ENCODE measurements at places on chromosomes 6 and 20. TPM values are rescaled to one million over a fixed set of nuclear protein-coding genes. Genes with fewer than 3 reads are reported as not detected.

The SAMD5 gene
- total RNA-seq: 1.0 TPM

The TAF11 gene
- 16.9 TPM for total RNA-seq

The IP6K3 gene
- not detected for total RNA-seq

DNA sequence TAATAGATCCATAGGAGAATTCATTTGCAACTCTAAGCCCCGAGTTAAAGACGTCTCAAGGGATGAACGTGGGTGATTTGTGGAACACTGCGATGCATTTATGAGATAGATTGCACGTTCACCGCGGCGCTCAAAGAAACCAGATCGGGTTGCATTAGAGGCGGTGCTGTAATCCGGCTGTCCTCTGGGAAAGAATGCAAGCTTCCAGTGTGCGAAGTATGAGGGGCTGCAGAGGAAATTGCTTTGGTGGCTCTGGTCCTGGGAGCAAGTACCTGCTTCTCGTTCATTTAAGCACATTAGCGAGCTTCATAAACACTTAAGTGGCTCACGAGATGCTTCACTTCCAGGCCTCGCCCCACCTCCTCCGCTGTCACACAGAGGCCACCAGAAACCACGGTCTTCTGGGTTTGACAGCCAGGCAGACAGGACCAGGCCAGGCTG is 182.3 kb downstream of the CDH4 start:
- H3K27me3 ChIP-seq: peaks cover 30% of the 10 kb centered on the region
- DNase-seq: no peak
- H3K4me3 ChIP-seq: no peak overlapping the region
- no peaks in the 10 kb centered on the region for H3K4me1 ChIP-seq

GRCh38 chr6:130409418-130410100 is 43.7 kb downstream of the TMEM200A start:
- no peaks in the 10 kb centered on the region for H3K27me3 ChIP-seq
- no peak for DNase-seq
- H3K4me1 ChIP-seq: no peaks in the 10 kb centered on the region
- no peaks in the 10 kb centered on the region for H3K36me3 ChIP-seq

DNA sequence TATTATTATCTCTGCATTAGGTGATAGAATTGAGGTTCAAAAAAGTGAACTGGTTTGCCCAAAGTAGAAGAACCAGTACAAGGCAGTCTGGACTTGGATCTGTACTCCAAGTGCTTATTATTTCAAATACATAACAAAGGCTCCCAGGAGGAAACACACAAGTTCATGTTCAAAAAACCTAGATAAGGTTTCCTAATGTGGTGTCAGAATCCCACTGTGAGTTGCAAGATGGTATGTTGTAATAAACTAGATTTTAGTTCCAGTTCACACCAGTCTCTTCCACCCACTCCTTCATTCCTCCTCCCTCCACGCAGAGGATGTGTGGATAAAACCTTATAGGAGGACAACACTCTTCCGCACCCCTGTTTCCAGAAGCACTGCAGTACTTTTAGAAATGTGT is 42.8 kb downstream of the KIAA0319 start:
- H3K27ac ChIP-seq: no peak overlapping the region
- no peak overlapping the region for H3K4me3 ChIP-seq
- no peaks in the 10 kb centered on the region for H3K4me1 ChIP-seq
- no peaks in the 10 kb centered on the region for H3K36me3 ChIP-seq
- no peak for DNase-seq

- H3K36me3 ChIP-seq: no peaks in the 10 kb centered on the region
- no peak for DNase-seq
- no peaks in the 10 kb centered on the region for H3K4me1 ChIP-seq
Measured at GRCh38 chr20:58956078-58956477, 25.0 kb upstream of the NELFCD start.

The LAMA5 gene
- total RNA-seq: 200 TPM

DNA sequence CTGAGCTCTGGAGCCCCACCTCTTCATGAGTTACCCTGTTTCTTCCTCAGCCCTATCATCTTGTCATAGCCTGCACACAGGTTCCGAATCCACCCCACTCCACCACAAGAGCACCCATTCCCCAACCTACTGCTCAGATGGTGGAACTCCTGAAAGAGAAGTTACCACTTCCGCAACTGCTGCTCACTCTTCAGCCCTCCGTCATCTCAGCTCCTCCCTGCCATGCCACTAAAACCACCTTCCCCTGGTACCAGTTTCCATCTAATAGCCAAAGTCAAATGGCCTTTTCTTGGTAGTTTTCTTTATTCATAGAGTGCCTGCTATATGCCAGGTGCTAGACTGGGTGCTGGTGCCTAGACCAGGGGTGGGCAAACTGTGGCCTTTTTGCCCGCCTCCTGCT is 3.9 kb downstream of the RAB22A start:
- H3K4me1 ChIP-seq: peaks cover 27% of the 10 kb centered on the region
- H3K4me3 ChIP-seq: no peak overlapping the region

DNA sequence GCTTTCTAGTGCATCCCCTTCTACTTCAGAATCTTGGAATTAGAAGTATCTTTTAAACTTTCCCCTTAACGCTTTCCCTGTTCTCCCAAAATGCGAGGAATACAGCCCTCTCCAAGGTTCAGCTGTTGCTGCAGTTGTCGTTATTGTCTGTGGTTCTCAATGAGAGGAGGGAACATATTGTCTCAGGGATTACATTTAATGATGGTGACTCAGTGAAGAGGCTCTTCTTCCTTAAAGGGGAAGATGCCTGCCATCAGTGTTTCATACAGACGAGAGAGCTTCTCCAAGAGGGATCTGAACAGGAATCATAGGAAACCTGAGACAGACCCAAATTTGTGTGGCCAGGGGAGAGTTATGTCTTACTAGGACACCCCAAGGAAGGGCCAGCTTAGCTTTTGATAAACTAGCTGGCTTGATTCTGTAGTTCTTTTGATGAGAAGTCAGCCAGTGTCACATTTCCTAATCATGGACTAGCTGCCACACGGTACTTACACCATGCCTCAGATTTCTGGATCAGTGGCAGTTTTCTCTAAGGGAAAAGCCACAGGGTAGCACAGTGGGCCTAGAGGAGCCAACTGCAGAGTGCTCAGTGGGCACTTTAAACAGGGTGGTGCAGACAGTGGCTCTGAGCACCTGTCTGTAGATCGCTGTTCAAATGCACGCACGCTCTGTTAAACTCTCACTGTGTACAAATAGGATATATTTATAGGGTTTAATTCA is 59.7 kb upstream of the TMEM181 start:
- H3K36me3 ChIP-seq: peaks cover 64% of the 10 kb centered on the region
- no peak for DNase-seq
- H3K27ac ChIP-seq: no peak overlapping the region
- no peaks in the 10 kb centered on the region for H3K4me1 ChIP-seq
- no peaks in the 10 kb centered on the region for H3K27me3 ChIP-seq

- no peak for DNase-seq
- peak overlapping the region; percentile 90 for H3K4me3 ChIP-seq
- peaks cover 3% of the 10 kb centered on the region for H3K27me3 ChIP-seq
- no peaks in the 10 kb centered on the region for H3K36me3 ChIP-seq
- peaks cover 34% of the 10 kb centered on the region for H3K4me1 ChIP-seq
- peak overlapping the region; percentile 13 for H3K27ac ChIP-seq
Measured at GRCh38 chr6:111874025-111874415, 768 bp upstream of the FYN start.

DNA sequence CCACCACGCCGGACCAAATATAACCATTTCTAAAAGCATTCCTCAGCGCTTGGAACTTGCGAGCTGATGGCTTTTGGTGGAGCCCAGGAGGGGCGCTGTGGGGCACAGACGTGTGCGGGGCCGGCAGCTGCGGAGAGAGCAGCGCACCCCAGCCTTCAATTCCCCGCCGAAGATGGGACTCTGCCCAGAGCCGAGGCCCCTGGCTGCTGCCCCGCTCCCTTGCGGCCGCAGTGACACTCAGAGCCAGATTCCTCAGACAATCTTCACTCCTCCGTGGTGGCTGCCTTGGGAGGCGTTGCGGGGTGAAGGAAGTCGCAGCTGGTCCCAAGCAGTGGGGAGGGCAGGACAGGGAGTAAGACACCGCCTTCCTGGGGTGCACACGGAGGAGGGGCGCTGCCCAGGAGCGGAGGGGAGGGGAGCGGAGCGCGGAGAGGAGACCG is 87.7 kb downstream of the TMEM242 start:
- peaks cover 3% of the 10 kb centered on the region for H3K27me3 ChIP-seq
- DNase-seq: no peak
- H3K4me1 ChIP-seq: peaks cover 40% of the 10 kb centered on the region
- H3K27ac ChIP-seq: peak overlapping the region; percentile 57
- H3K36me3 ChIP-seq: no peaks in the 10 kb centered on the region

DNA sequence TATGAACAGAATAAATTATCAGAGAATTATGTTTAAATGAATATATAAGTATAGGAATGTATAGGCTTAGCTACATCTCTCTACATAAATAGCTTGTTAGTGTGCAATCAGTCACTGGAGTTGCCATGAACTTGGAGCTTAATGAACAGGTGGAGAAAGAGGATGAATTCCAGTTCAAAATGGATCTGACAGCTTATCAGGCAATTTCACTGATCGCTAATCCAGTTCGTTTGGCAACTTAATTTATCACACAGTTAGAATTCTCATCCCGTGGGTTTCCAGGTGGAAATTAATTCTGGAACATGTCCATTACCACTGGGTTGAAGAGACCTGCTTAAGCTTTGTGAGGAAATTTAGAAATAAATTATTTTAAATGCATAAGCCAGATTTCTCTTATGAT is 118.1 kb downstream of the MACROD2 start:
- no peak overlapping the region for H3K4me3 ChIP-seq
- no peak for DNase-seq
- H3K27me3 ChIP-seq: no peaks in the 10 kb centered on the region

DNA sequence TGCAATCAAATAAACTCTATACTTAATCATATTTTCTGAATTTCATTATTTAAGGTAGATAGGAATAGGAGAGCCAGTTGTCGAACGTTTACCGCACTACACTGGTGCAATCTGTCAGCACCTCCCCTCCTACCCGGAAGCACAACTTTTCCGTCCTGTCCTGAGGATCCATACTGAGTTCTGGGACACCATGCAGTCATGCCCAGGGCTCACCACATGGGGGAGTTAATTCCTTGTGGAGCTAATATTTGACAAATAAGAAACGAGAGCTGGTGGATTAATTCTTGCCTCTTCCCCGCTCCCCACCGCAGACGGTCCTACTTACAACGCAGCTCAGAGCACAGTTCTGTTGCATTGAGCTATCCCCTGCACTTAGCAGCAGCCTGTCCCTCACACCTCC is 107.7 kb upstream of the RALGAPA2 start:
- peaks cover 10% of the 10 kb centered on the region for H3K4me1 ChIP-seq
- H3K27ac ChIP-seq: no peak overlapping the region
- no peaks in the 10 kb centered on the region for H3K27me3 ChIP-seq
- DNase-seq: no peak
- H3K36me3 ChIP-seq: no peaks in the 10 kb centered on the region

- peak overlapping the region; percentile 50 for H3K27ac ChIP-seq
- H3K4me3 ChIP-seq: no peak overlapping the region
- no peaks in the 10 kb centered on the region for H3K36me3 ChIP-seq
- H3K4me1 ChIP-seq: no peaks in the 10 kb centered on the region
- DNase-seq: peak; percentile 80
Measured at GRCh38 chr6:19180348-19181072, 656.7 kb upstream of the ID4 start.

The EDN3 gene
- total RNA-seq: 2.4 TPM

The ACTL10 gene
- total RNA-seq: 4.9 TPM

DNA sequence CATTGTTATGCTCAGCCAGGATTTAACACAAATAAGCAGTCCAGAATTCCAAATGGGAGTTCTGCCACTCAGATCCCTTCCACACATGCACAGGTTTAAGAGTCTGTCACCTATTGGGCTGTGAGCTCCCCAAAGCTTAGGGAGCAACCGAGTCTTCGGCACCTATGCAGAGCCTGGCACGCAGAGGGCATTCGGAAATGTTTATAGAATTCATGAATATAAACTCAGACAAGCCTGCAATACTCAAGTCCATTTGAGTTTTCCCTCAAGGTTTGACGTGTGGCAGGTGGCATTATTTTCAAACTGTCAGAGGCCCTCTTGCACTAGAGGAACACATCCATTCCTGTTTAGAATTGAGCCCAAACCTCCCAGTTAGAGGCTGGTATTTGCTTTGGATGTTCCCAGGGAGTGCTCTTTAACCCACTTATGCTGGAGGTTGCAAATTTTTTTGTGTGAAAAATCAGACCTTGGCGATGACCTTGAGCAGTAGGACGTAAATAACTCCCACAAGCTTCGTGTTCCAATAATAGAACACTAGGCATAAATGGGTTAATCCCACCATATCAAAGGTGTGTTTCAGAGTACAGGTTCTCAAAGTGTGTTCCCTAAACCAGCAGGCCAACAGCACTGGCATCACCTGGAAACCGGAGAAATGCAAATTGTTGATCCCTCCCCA is 28.1 kb downstream of the MAP1LC3A start:
- no peaks in the 10 kb centered on the region for H3K27me3 ChIP-seq
- H3K36me3 ChIP-seq: peaks cover 16% of the 10 kb centered on the region
- no peak overlapping the region for H3K4me3 ChIP-seq
- no peak overlapping the region for H3K27ac ChIP-seq
- H3K4me1 ChIP-seq: peaks cover 15% of the 10 kb centered on the region

The HNF4A gene
- total RNA-seq: not detected

The CST2 gene
- total RNA-seq: not detected

DNA sequence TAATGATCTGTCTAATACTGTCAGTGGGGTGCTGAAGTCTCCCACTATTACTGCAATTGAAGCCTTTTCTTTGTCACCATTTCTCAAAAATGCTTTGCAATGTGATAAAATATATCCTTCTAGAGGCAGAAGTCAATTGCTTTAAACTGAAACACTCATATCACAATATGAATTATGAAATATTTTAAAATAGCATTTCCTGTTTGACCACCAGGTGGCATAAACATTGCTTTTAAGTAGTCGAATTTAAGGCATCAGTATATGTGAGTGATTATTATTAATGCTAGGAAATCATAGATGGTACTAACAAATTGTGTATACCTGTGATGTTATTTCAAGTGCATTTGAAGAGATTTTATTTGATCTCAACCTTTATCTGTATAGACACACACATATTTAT is 87.5 kb downstream of the MEI4 start:
- no peak overlapping the region for H3K4me3 ChIP-seq
- H3K27me3 ChIP-seq: no peaks in the 10 kb centered on the region
- H3K27ac ChIP-seq: no peak overlapping the region
- H3K4me1 ChIP-seq: no peaks in the 10 kb centered on the region
- no peak for DNase-seq
- no peaks in the 10 kb centered on the region for H3K36me3 ChIP-seq

Data from suprapubic skin (tissue), 4 donors.